SIG-M5 (cell line): ENCODE measurements at places on chromosomes 3 and 15.

GRCh38 chr3:188807006-188807405, 364.8 kb upstream of the TPRG1 start:
- DNase-seq: no peak

DNA sequence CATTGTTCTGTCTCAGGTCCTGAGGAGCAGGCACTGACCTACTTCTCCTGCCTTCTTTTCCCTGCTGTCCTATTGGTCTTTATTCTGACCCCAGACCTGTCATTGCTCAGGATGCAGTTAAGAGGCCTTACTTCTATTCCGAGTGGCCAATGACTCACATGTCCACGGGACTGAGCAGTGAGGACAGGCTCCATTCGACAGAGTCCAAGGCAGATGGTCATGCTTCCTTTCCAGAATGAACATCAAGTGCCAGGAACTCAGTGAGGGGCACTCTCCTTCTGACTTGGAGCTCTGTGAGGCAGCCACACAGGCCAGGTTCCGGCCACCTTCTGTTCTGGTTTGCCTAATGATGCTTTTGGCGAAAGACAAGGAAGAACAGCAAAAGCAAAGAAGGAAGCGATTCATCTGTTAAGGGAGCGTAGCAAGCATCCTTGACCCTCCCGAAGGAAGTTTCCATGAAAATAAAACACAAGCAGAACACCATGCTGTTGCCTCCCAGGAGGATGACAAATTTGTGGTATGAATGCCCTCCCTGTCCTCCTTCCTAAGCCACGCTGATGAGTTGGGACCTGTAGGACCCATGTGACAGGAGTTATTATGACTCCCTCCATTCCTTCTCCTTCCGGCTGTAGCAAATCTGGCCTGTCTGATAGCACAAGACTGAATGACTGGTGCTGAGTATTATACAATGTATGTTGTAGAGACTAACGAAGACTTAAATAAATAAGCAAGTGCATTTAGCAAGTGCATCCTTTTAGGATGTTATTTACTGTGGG, 14.4 kb upstream of the TPRG1 start:
- DNase-seq: no peak

GRCh38 chr15:90706394-90707327, 10.5 kb upstream of the BLM start:
- no peak for DNase-seq

GRCh38 chr3:98893740-98894139, 7.8 kb downstream of the DCBLD2 start:
- DNase-seq: no peak

DNA sequence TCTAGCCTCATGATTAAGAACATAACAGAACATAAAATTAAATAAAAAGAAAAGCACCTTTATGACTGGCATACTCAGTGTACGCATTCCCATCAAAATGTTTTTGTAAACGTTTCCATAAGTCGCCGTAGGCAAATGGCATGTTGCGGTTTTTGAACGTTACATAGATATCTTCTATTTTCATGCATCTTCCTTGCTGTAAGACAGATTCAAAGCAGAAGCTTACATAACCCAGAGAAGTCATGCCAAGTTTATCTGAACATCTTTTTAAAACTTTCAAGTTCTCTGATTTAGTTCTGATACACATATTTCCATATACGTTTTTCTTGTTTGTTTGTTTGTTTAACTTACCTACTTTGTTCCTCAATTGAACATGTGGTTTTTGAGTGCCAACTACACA, 388.6 kb downstream of the GABRG3 start:
- DNase-seq: no peak

DNA sequence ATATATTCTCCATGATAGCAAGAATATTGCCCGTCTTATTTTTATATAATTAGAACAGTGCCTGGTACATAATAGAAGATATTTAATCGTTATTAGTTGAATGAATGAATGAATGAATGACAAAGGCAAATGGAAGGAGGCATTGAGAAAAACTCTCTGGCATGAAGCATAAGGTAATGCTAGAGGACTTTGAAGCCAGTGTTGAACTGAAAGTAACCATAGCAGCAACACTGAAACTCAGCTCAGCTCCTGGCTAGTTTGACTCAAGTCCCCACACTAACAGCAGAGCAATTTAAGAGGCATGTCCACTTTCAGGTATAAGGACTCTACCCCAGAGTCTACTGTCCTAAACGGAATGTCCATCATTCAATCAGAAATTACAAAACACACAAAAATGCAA, 227.0 kb downstream of the CPNE4 start:
- DNase-seq: no peak

DNA sequence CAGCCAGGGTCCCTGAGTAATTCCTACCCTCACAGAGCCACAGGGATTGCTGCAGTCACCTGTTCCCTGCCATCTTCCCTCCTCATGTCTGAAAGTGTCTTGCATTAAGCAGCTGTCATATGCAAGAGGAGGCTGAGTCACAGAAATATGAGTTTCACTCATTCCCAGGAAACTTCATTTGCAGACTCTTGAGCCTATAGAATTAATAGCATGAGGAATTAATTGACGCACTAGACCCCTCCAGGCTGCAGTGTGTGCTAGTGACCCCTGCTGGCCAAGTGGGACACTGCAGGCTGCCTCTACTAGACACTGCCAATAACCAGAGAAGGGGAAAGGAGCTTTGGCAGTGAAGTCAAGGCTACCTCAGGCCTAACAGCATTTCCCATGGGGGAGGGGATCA, 50.6 kb upstream of the SLC6A1 start:
- no peak for DNase-seq

GRCh38 chr15:70653426-70653825, 109.9 kb downstream of the UACA start:
- DNase-seq: no peak
